ENCODE measurements at places on chromosomes 1 and 21. TPM values are rescaled to one million over a fixed set of nuclear protein-coding genes. Genes with fewer than 3 reads are reported as not detected.

The HYI gene
- total RNA-seq, result 55.3 TPM

The MROH7 gene
- not detected for total RNA-seq

The C1orf116 gene
- total RNA-seq, result 0.08 TPM

The CADM3 gene
- total RNA-seq, result 0.28 TPM

DNA sequence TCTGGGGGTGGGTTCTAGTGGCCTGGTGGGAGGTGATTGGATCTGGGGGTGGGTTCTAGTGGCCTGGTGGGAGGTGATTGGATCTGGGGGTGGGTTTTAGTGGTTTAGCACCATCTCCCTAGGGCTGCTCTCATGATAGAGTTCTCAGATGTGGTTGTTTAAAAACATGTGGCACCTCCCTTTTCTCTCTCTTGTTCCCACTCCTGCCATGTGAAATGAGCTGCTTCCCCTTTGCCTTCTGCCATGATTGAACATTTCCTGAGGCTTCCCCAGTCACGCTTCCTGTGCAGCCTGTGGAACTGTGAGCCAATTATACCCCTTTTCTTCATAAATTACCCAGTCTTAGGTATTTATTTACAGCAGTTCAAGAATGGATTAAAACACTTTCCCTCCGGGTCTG, 327.3 kb upstream of the AJAP1 start:
- H3K36me3 ChIP-seq, result no peaks in the 10 kb centered on the region
- H3K4me1 ChIP-seq, result no peaks in the 10 kb centered on the region
- H3K27me3 ChIP-seq, result no peaks in the 10 kb centered on the region
- H3K4me3 ChIP-seq, result no peak overlapping the region
- no peak for DNase-seq

DNA sequence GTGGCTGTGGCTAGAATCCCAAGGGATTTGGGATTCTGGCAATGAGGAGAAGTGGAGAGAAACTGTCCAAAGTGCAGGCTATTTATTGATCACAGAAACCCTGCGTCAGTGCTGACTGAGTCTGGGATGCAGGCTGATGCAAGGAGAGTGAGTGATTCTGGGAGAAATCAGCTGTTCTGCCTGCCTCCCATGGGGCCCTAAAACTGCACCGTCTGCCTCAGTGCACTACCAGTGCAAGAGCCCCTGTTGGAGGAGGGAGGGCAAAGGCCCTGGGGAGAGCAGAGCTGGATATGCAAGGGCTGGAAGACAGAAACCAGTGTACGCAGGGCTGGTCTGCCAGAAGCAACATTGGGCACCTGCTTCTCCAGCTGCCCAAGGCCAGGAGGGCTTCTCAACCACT, 42.6 kb downstream of the C1orf198 start:
- no peak overlapping the region for H3K4me3 ChIP-seq
- peaks cover 21% of the 10 kb centered on the region for H3K4me1 ChIP-seq
- H3K36me3 ChIP-seq, result no peaks in the 10 kb centered on the region
- peak overlapping the region; percentile 72 for H3K27ac ChIP-seq

- H3K4me3 ChIP-seq, result no peak overlapping the region
- no peak overlapping the region for H3K27ac ChIP-seq
- H3K27me3 ChIP-seq, result no peaks in the 10 kb centered on the region
Measured at GRCh38 chr21:32826329-32827167, 55.0 kb upstream of the PAXBP1 start.

GRCh38 chr1:230049731-230050130, 17.3 kb upstream of the GALNT2 start:
- no peak for DNase-seq
- H3K27ac ChIP-seq, result no peak overlapping the region
- H3K4me3 ChIP-seq, result no peak overlapping the region
- no peaks in the 10 kb centered on the region for H3K36me3 ChIP-seq
- H3K27me3 ChIP-seq, result no peaks in the 10 kb centered on the region

- H3K4me1 ChIP-seq, result no peaks in the 10 kb centered on the region
- no peak overlapping the region for H3K4me3 ChIP-seq
- DNase-seq, result no peak
- no peaks in the 10 kb centered on the region for H3K27me3 ChIP-seq
- no peaks in the 10 kb centered on the region for H3K36me3 ChIP-seq
Measured at GRCh38 chr1:78229344-78229743, 183.6 kb downstream of the GIPC2 start.
